ENCODE measurements at places on chromosomes 1 and 21. TPM values are rescaled to one million over a fixed set of nuclear protein-coding genes. Genes with fewer than 3 reads are reported as not detected.
A peak's percentile ranks its signal among the peaks of the same experiment; 100 is the strongest.

- no peak overlapping the region for H3K27ac ChIP-seq
- DNase-seq, result no peak
- no peaks in the 10 kb centered on the region for H3K36me3 ChIP-seq
- no peak overlapping the region for H3K4me3 ChIP-seq
These were observed 60.8 kb upstream of the RALGPS2 start for GRCh38 chr1:178664278-178664677.

DNA sequence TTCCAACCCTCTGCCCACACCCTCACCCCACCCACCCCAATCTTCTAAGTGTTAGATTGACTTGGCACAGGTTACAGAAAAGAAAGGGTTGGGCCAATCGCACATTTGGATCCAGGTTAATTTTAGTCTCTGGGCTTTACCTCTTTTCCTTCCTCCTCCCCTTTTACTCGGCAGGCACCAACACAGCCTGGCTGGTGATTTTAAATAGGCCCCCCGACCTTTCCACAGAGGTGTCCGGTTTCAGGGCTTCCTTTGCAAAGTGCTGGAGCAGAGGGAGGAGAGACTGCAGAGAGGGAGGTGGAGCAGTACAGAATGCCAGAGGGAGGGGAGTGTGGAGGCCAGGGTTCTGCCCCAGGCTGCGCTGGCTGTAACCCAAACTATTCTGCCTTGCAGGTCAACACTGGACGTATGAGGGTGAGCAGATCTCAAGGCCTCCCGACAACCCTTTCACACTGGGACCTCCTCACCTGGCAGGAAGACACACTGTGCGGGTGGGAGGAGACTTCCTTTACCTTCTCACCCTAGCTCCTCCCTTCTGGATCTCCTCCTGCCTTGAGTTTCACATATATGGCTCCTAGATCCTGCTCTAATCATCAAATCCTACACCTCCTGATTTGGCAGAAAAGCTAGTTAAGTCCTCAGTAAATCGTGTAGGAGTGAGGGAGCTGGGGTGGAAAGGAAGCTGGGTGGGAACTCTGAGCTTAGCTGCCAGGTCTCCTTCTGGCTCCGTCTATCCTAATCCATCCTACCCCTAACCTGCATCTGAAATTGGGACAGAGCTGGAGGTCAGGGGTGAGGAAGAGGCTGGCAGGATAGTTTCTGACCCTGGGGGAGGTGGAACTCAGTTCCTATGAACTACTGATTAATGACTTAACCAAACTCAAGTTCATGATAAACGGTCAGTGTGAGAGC is 2.4 kb downstream of the CA14 start:
- H3K27ac ChIP-seq, result peak overlapping the region; percentile 39
- no peaks in the 10 kb centered on the region for H3K27me3 ChIP-seq
- no peaks in the 10 kb centered on the region for H3K36me3 ChIP-seq

- no peaks in the 10 kb centered on the region for H3K36me3 ChIP-seq
- no peak overlapping the region for H3K27ac ChIP-seq
- H3K27me3 ChIP-seq, result no peaks in the 10 kb centered on the region
- H3K4me3 ChIP-seq, result no peak overlapping the region
These were observed 125.4 kb downstream of the SIK1 start for GRCh38 chr21:43301409-43302061.

- no peak overlapping the region for H3K27ac ChIP-seq
- H3K27me3 ChIP-seq, result no peaks in the 10 kb centered on the region
- H3K4me3 ChIP-seq, result no peak overlapping the region
- no peaks in the 10 kb centered on the region for H3K36me3 ChIP-seq
These were observed 34.1 kb upstream of the SUCO start for GRCh38 chr1:172498857-172499256.

DNA sequence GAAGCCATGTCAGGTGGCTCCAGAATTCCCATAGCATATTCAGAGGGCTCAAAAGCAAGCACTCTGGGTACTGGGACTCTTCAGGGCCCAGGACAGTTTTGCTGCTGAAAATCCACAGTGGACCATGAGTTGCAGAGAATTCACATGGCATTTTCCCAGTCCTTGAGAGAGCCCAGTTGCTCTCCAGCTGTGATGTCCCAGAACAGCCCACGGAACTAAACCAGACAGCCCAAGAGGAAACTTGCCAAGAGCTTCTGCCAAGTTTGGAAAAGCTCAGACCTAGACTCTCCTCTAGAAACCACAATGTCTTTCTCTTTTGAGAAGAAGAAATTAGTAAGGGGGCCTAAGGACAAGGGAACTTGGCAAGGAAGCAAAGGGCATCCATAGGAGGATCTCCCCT is 69.4 kb downstream of the RGS2 start:
- peaks cover 14% of the 10 kb centered on the region for H3K4me1 ChIP-seq
- DNase-seq, result peak; percentile 73
- no peaks in the 10 kb centered on the region for H3K27me3 ChIP-seq
- no peak overlapping the region for H3K4me3 ChIP-seq

DNA sequence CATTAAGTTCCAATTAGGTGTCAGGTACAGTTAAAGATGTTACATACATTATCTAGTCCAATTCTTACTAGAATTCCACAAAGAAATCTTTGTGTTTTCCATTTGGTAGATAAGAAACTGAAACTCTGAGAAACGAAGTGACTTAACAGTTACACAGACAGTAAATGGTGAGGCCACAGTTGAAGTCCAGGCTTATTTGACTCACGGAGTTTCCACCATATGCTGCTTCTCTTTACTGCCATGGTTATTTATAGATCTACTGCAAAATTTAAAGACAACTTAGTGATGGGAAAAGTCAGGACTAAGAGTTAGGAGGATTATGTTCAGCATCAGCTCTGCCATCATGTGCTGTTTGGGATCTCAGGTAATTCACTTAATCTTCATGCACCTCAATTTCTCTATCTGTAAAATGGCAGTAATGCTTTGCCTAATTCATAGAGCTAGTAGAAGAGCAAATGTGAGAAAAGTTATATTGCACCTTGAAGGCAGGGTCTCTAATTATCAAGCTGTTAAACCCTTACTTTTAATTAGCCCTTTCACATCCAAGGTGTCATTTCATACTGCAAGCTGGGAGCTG is 26.2 kb upstream of the SAMSN1 start:
- no peaks in the 10 kb centered on the region for H3K27me3 ChIP-seq
- no peaks in the 10 kb centered on the region for H3K36me3 ChIP-seq
- H3K27ac ChIP-seq, result no peak overlapping the region
- H3K4me3 ChIP-seq, result no peak overlapping the region
- no peak for DNase-seq

DNA sequence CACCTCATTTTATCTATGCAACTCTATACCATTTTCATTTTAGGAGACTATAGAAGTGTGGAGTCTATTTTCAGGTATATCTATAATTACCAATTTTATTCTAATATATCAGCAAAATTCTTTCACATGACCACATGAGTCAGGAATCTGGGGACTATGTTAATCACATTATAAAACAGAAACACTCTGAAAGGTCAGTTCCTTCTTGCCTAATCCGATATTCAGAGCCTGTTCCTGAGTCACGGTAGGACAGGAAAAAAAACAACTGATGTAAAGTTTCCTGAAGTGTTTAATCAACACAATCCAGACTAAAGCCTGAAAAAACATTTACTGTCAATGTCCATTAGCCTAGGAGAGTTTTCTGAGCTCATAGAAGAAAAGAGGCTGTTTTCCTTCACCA is 1902.3 kb downstream of the NCAM2 start:
- no peak overlapping the region for H3K4me3 ChIP-seq
- no peaks in the 10 kb centered on the region for H3K36me3 ChIP-seq
- H3K4me1 ChIP-seq, result no peaks in the 10 kb centered on the region
- H3K27ac ChIP-seq, result no peak overlapping the region

GRCh38 chr1:67680486-67680885 is 4.5 kb upstream of the GADD45A start:
- H3K27me3 ChIP-seq, result no peaks in the 10 kb centered on the region
- H3K4me3 ChIP-seq, result no peak overlapping the region

DNA sequence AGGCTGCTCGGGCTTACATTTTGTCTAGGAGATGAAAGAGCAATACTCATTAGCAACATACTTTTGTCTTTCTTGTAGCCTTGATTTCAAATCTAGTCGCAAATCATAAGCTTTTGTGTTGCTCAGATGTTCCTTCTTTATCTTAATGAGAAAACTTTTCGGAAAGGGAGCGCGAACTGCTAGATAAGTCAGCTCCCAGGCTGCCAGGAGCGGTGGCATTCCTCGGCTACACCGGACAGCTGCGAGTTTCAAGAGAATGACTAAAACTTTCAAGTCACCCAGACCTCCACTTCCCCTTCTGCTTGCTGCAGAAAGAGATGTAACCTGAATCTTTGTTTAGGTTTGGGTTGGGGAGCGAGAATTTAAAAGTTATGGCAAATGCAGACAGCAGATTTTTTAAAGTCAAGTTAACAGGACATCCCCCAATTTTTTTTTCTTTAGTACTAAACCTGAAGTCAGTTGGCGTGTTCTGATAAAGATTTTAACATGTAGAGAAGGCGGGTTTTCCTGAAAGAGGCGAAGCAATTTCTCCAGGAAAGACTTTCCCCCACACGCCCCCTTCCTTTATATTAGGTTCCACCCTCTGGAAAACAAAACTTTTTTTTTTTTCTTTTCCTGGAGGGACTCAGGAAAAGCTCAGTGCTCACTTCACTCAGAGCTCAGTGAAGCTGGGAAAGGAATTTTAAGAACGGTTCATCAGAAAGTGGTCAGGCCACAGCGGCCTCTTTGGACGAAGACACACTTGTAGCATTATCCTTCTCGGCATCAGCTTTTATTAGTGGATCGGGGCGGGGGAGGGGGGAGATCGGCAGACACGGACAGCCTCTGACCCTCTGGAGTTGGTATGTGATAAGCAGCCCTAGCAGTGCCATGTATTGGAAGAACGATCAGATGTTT is at the start of gene LHX8:
Gene LHX8 (plus strand): TSS at position 639 of the 897 bp plus-strand sequence. CDS start 2,227 bp downstream, outside the sequence.
- no peak within 1 kb of the TSS for H3K27ac ChIP-seq
- H3K4me1 ChIP-seq, result peaks cover 18% of the 10 kb centered on the region
- no peak for DNase-seq
- H3K36me3 ChIP-seq, result no peaks in the 10 kb centered on the region

- H3K27ac ChIP-seq, result no peak overlapping the region
- H3K36me3 ChIP-seq, result no peaks in the 10 kb centered on the region
- no peak overlapping the region for H3K4me3 ChIP-seq
- no peak for DNase-seq
- H3K4me1 ChIP-seq, result no peaks in the 10 kb centered on the region
These were observed 9.9 kb upstream of the SPRR4 start for GRCh38 chr1:152960452-152961044.

DNA sequence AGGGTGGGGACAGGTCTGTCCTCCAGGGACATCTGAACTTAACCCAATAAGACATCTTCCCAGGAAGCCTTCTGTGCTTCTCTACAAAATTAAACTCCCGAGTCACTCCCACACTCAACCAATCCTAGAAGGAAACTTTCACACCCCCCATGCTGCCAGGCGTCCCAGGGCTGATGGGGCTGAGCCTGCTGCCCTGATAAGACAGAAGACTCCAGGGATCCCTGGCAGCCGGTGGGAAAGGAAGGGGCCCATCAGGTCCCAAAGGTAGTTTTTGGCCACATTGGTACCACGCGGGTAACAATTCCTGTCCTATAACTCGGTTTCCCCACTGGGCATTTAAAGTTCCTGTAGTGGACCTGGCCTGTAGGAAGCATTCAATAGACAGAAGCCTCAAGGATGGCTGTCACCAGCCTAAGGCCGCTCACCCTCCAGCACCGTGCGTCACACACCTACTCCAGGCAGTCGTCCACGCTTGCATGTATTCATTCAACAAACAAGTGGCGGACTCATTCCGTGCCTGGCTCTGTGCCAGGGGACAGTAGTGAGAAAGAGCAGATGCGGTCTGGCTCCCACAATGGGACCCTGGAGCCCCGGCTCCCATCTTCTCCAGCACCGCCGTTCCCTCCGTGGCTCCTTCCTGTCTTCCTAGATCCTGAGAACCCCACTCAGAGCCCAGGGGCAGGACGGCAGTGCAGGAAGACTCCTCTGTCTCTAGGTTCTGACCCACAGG is 465.2 kb downstream of the NPHP4 start:
- DNase-seq, result no peak
- H3K27me3 ChIP-seq, result peaks cover 9% of the 10 kb centered on the region
- no peaks in the 10 kb centered on the region for H3K4me1 ChIP-seq
- H3K36me3 ChIP-seq, result no peaks in the 10 kb centered on the region
- H3K27ac ChIP-seq, result no peak overlapping the region
- H3K4me3 ChIP-seq, result no peak overlapping the region

DNA sequence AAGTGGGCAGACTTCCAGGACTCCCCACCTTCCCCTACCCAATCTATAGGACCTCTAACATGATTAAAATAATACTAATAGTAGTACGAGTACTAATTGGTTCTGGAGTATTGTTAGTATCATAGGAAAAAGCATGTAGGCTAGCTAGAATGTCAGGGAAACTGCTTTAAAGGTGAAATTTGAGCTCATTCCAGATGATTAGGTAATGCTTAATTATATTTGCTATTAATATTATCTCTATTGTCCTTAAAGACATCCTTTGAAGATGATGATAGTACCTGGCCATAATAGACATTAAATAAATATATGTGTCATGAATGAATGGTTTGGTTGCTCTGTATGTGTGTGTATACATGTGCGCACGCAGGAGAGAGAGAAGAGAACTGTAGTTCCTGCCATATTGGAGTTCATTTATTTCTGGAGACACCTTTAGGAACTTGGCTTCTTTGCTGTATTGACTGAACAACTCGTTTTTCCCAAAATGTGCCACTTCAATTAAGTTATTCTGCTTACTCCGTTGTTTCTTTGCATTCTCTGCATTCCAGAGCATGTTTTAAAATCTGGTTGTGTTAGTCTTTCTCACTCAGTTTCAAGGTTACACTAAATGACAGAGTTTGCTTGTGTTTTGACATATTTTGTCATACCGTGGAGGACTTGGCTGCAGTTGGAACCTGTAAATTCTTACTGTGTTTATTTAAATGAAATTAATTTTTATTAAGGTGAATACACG is 117.1 kb downstream of the OSBPL9 start:
- DNase-seq, result no peak
- H3K4me1 ChIP-seq, result peaks cover 71% of the 10 kb centered on the region
- peak overlapping the region; percentile 38 for H3K27ac ChIP-seq
- no peak overlapping the region for H3K4me3 ChIP-seq
- no peaks in the 10 kb centered on the region for H3K27me3 ChIP-seq
- H3K36me3 ChIP-seq, result no peaks in the 10 kb centered on the region

DNA sequence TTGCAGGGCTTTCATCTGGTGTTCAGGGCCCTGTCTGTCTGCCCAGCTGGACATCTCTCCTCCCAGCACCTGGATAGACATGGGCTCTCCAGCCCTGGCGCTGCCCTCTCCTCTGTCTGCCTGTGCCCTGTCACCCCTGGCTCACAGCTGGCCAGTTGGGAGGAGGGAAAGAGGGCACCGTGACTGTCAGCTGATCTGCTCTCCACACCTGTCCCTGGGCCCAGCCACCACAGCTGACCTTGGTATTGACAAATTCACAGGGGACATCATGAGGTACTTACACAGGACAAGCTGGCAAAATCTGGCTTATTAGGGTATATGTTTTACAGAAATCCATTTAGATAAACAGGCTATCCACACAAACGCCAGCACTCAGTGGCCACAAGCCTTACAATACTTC is 8.3 kb downstream of the TNR start:
- H3K27me3 ChIP-seq, result no peaks in the 10 kb centered on the region
- no peak for DNase-seq
- no peak overlapping the region for H3K4me3 ChIP-seq
- no peak overlapping the region for H3K27ac ChIP-seq
- H3K36me3 ChIP-seq, result no peaks in the 10 kb centered on the region

GRCh38 chr21:38929652-38930051 is 123.9 kb downstream of the ETS2 start:
- no peaks in the 10 kb centered on the region for H3K36me3 ChIP-seq
- peaks cover 6% of the 10 kb centered on the region for H3K4me1 ChIP-seq
- H3K27me3 ChIP-seq, result no peaks in the 10 kb centered on the region
- H3K4me3 ChIP-seq, result no peak overlapping the region
- H3K27ac ChIP-seq, result no peak overlapping the region
- DNase-seq, result no peak

Gene SLC22A15
- total RNA-seq, result 3.2 TPM

Gene CACHD1
- 43.1 TPM for total RNA-seq

Gene PTPRF
- 45.3 TPM for total RNA-seq

Gene FLG
- not detected for total RNA-seq

Gene IL10
- 0.54 TPM for total RNA-seq

Gene CADM3
- 5.2 TPM for total RNA-seq

Gene FCRL2
- not detected for total RNA-seq
